ENCODE measurements at places on chromosomes 13 and 19. TPM values are rescaled to one million over a fixed set of nuclear protein-coding genes. Genes with fewer than 3 reads are reported as not detected.

ZNF155 gene
- total RNA-seq: 2.9 TPM

TDRD3 gene
- 5.6 TPM for total RNA-seq

CIC gene
- total RNA-seq: 53.9 TPM

OR7C1 gene
- not detected for total RNA-seq

NCCRP1 gene
- total RNA-seq: 1.4 TPM

FGF22 gene
- 0.26 TPM for total RNA-seq

FAAP24 gene
- total RNA-seq: 12.6 TPM

IL12RB1 gene
- total RNA-seq: not detected

CYP2A7 gene
- total RNA-seq: not detected

NUCB1 gene
- total RNA-seq: 182 TPM

KLHL1 gene
- total RNA-seq: not detected

PRODH2 gene
- total RNA-seq: 0.13 TPM

STOML3 gene
- total RNA-seq: not detected

CD320 gene
- total RNA-seq: 90.1 TPM

COLGALT1 gene
- total RNA-seq: 49.4 TPM

LIPE gene
- 1.6 TPM for total RNA-seq

CGB8 gene
- 2.7 TPM for total RNA-seq

SYDE1 gene
- total RNA-seq: 14.1 TPM

ZNF208 gene
- not detected for total RNA-seq

OR10H1 gene
- total RNA-seq: not detected

PALM3 gene
- total RNA-seq: 2.1 TPM

IGFL3 gene
- total RNA-seq: not detected

FZR1 gene
- 35.9 TPM for total RNA-seq

POMP gene
- total RNA-seq: 123 TPM

ACP7 gene
- 0.03 TPM for total RNA-seq
